Osteocyte (in vitro differentiated cells): ENCODE measurements at places on chromosomes 7 and 10. TPM values are rescaled to one million over a fixed set of nuclear protein-coding genes. Genes with fewer than 3 reads are reported as not detected.
A peak's percentile ranks its signal among the peaks of the same experiment; 100 is the strongest.

- H3K27ac ChIP-seq, result no peak overlapping the region
- H3K4me3 ChIP-seq, result no peak overlapping the region
- no peaks in the 10 kb centered on the region for H3K36me3 ChIP-seq
- H3K4me1 ChIP-seq, result peaks cover 18% of the 10 kb centered on the region
- no peaks in the 10 kb centered on the region for H3K27me3 ChIP-seq
Measured at GRCh38 chr10:28363376-28363775, 60.5 kb upstream of the MPP7 start.

- no peak for DNase-seq
- H3K27me3 ChIP-seq, result no peaks in the 10 kb centered on the region
- no peak overlapping the region for H3K4me3 ChIP-seq
- H3K36me3 ChIP-seq, result peaks cover 7% of the 10 kb centered on the region
Measured at GRCh38 chr7:121339082-121339481, 10.3 kb downstream of the WNT16 start.

DNA sequence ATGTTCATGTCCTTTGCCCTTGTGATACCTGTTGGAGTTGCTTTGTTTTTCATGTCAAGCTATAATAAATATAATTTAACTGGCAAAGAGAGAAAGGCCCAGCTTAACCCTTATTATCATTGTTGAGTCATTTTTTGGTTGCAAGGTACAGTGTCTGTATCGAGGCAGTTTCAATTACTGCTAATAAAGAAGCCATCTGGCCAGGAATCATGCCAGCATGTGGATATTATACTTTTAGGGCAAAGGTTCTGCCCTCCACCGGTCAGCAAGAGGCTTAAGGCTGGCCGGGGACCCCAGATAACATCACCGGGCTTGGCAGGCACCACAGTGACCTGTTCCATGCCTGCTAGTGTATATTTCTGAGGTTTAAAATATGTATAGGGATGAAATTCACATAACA is 9.0 kb upstream of the CYP3A4 start:
- H3K27me3 ChIP-seq, result peaks cover 2% of the 10 kb centered on the region
- no peaks in the 10 kb centered on the region for H3K4me1 ChIP-seq
- H3K27ac ChIP-seq, result no peak overlapping the region
- H3K4me3 ChIP-seq, result no peak overlapping the region

DNA sequence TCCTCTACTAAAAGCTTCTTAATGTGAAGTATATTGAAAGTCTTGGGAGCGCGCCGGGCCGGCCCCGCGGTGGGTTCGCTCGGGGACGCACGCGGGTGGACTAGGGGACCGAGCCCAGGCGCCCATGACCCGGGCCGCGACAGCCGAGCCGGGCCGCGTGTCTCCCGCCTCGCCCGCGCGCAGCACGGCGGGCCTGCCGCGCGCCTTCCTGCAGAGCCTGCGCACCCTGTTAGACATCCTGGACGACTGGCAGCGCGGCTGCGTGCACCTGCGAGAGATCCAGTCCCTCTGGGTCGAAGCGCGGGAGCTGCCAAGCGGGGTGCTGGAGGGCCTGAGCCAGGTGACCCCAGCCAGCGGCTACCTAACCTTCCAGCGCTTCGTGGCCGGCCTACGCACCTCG is 25.4 kb upstream of the ZNF735 start:
- DNase-seq, result no peak
- no peaks in the 10 kb centered on the region for H3K4me1 ChIP-seq
- no peak overlapping the region for H3K4me3 ChIP-seq
- H3K36me3 ChIP-seq, result no peaks in the 10 kb centered on the region
- no peak overlapping the region for H3K27ac ChIP-seq

DNA sequence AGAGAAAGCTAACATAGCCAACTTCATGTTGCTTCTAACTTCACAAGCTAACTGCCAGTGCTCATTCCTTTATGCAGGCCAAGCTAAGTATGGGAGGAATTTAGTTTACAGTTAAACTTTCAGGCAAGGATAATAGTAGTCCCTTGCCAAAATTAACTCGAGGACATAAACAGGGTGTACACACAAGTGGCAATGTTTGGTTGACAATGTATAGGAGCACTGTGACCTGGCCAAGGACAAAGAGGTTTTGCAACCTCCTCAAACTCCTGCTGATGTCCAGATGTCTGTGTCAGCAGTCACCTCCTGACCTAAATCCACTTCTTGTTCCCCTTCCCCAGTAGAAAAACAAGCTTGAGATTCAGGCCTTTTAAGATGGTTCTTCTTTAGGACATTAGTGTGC is 494.6 kb upstream of the KLF6 start:
- no peaks in the 10 kb centered on the region for H3K36me3 ChIP-seq
- H3K4me1 ChIP-seq, result peaks cover 63% of the 10 kb centered on the region
- no peak overlapping the region for H3K4me3 ChIP-seq
- H3K27ac ChIP-seq, result peak overlapping the region; percentile 96
- no peaks in the 10 kb centered on the region for H3K27me3 ChIP-seq

The C7orf57 gene
- not detected in 2 replicates for total RNA-seq

DNA sequence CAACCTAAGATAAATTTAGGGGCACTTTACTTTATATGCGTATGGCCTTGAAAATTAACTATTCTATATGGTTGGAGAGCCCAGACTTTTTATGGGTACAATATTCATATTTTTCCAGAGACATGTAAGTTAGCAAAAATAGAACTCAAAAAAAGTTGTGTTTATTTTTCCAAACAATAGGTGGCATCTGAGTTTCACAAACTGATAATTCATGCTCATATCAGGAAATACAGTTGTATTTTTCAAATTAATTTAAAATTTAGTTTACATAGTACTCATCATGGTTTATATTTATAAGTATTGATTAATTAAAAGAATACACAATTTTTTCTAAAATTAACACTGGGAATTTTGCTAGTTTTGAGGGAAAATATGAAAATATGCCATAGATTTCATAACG is 34.6 kb downstream of the ANKRD7 start:
- no peak overlapping the region for H3K4me3 ChIP-seq
- no peaks in the 10 kb centered on the region for H3K4me1 ChIP-seq
- no peak for DNase-seq
- H3K27me3 ChIP-seq, result no peaks in the 10 kb centered on the region
- no peaks in the 10 kb centered on the region for H3K36me3 ChIP-seq

GRCh38 chr10:17240096-17240495 is 12.1 kb downstream of the VIM start:
- peaks cover 31% of the 10 kb centered on the region for H3K4me1 ChIP-seq
- no peaks in the 10 kb centered on the region for H3K27me3 ChIP-seq
- H3K4me3 ChIP-seq, result no peak overlapping the region
- no peak overlapping the region for H3K27ac ChIP-seq
- no peak for DNase-seq

GRCh38 chr7:47801423-47801822 is 146.8 kb downstream of the PKD1L1 start:
- H3K4me1 ChIP-seq, result peaks cover 7% of the 10 kb centered on the region
- no peak overlapping the region for H3K27ac ChIP-seq

GRCh38 chr10:71766717-71767419 is 6.5 kb downstream of the VSIR start:
- peaks cover 31% of the 10 kb centered on the region for H3K4me1 ChIP-seq
- no peak overlapping the region for H3K4me3 ChIP-seq
- H3K27me3 ChIP-seq, result no peaks in the 10 kb centered on the region
- H3K27ac ChIP-seq, result peak overlapping the region; percentile 77
- DNase-seq, result no peak

GRCh38 chr7:23931633-23932032 is 221.6 kb downstream of the STK31 start:
- no peak overlapping the region for H3K4me3 ChIP-seq
- no peaks in the 10 kb centered on the region for H3K36me3 ChIP-seq
- DNase-seq, result no peak
- no peaks in the 10 kb centered on the region for H3K27me3 ChIP-seq
- H3K4me1 ChIP-seq, result no peaks in the 10 kb centered on the region

GRCh38 chr10:1114719-1115606 is 58.8 kb downstream of the WDR37 start:
- H3K4me3 ChIP-seq, result no peak overlapping the region
- H3K36me3 ChIP-seq, result peaks cover 52% of the 10 kb centered on the region
- H3K27ac ChIP-seq, result no peak overlapping the region
- no peaks in the 10 kb centered on the region for H3K27me3 ChIP-seq

The GNGT1 gene
- total RNA-seq, result not detected in 2 replicates

The MLXIPL gene
- 0.43 TPM in 1 of 2 replicates, not detected in the other for total RNA-seq

- no peak overlapping the region for H3K4me3 ChIP-seq
- peak overlapping the region; percentile 66 for H3K27ac ChIP-seq
- peaks cover 9% of the 10 kb centered on the region for H3K36me3 ChIP-seq
- H3K27me3 ChIP-seq, result no peaks in the 10 kb centered on the region
- H3K4me1 ChIP-seq, result peaks cover 57% of the 10 kb centered on the region
- no peak for DNase-seq
Measured at GRCh38 chr10:104317726-104318299, 20.5 kb downstream of the ITPRIP start.

The PCDH15 gene
- total RNA-seq, result 2.6 and 3.0 TPM in 2 replicates

DNA sequence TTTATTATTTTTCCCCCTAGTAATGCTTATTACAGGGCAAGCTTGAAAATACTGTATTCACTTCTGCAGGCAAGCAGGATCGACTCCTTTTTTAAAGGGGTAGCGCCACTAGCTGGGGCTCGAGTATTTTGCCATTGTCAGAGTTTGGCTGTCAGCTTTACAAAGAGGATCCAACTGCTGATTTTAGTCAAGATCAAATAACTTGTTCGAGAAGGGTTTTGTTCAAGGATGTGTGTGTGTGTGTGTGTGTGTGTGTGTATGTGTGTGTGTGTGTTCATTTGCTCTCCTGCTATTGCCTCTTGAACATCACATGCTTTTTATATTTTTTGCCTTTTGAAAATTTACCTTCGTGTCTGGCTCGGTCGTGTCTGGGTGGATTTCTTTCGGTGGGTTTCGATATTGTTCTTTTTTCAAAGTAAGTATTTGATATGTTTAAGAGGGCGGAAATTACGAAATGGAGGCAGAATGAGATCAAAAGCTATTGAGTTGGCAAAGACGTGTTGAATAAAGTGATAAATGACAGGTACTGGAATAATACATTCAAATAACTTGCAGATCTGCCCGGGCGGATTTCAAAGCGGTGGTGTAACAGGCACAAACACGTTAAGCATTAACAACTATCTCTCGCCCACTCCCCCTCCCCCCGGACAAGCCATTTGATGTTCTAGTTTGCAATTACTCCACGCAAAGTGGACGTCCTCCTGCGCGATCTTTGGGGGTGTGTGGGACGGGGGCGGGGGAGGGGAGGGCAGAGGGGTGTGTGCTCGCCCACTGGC is 1.1 kb downstream of the ARID5B start:
- H3K4me3 ChIP-seq, result peak overlapping the region; percentile 91
- no peaks in the 10 kb centered on the region for H3K36me3 ChIP-seq
- no peaks in the 10 kb centered on the region for H3K27me3 ChIP-seq
- H3K27ac ChIP-seq, result peak overlapping the region; percentile 99
- DNase-seq, result no peak

The PRPS1L1 gene
- not detected in 2 replicates for total RNA-seq

The NOD1 gene
- total RNA-seq, result 7.2 and 8.9 TPM in 2 replicates

DNA sequence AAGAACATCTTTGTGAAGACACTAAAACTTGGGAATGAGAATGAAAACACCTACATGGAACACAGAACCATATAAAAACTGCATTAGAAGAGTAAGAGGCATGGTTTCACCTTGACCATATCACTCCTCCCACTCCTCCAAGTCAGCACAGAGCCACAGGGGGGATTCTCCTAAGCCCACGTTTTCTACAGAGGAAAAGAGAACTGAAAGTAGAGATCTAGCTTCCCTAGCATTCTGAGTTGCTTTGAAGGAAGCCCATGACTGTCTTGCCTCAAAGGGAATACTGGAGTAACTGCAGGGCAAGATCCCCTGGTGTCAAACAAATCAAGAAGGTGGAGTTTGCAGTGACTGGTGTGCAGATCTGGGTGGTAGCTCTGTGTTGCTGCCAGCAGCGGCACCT is 43.9 kb downstream of the HBP1 start:
- H3K27ac ChIP-seq, result no peak overlapping the region
- peaks cover 28% of the 10 kb centered on the region for H3K36me3 ChIP-seq
- peaks cover 17% of the 10 kb centered on the region for H3K4me1 ChIP-seq
- DNase-seq, result no peak
- no peaks in the 10 kb centered on the region for H3K27me3 ChIP-seq

DNA sequence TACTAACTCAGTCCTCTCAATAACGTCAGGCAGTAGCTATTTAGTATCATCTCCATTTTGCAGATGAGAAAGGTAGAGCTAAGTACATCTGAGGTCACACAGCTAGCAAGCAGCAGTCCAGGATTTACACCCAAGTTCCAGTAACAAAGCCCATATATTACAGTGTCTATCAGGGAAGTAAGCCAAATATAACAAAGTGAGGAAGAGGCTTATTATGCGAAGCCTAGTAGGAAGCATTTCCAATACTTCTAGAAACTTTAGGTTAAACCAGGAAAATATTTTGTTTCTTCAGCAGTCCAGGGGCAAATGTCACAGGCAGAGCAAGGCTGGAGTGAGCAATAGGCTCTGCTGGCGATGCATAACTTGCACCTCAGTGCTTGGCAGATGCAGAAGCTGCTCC is 53.9 kb downstream of the NOC3L start:
- no peak overlapping the region for H3K4me3 ChIP-seq
- no peak for DNase-seq
- H3K4me1 ChIP-seq, result peaks cover 24% of the 10 kb centered on the region
- H3K27ac ChIP-seq, result peak overlapping the region; percentile 32
- no peaks in the 10 kb centered on the region for H3K27me3 ChIP-seq
- H3K36me3 ChIP-seq, result peaks cover 14% of the 10 kb centered on the region

DNA sequence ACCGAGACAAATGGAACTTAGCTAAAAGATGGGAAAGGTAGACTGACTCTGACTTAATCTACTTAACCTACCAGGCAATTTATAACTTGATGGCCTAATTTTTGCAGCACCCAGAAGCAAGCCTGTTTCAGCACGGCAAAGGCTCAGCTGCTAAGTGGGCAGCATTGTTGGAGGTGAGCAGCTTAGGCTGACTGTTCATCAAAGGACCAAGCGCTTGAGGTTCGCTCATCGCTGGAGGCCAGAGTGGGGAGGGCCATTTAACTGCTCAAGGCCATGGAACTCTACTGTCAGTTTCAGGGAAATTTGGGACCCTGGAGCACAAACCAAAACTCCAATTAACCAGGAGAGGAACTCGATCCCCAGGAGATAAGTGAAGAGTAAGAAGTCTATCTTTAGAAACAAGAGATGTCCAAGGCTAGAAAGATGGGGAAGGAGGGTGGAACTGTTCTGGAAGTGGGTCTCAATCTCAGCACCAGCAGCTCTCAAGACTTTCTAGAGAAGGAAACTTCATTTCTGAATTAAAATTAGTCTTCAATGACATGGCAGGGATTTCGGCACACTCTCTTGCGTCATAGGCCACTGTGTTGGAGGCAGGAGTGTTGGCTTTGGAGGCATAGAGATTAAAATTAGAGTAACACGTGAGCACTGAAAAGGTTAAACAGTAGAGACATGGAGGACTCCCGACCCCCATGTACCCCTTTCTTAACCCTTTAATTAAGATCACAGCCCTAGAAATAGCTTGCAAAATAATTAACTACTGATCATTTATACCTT is 43.1 kb downstream of the EGFR start:
- no peak for DNase-seq
- H3K27ac ChIP-seq, result peak overlapping the region; percentile 39
- no peak overlapping the region for H3K4me3 ChIP-seq
- peaks cover 88% of the 10 kb centered on the region for H3K4me1 ChIP-seq
- no peaks in the 10 kb centered on the region for H3K27me3 ChIP-seq

GRCh38 chr7:30859940-30860496 is 51.6 kb upstream of the AQP1 start:
- DNase-seq, result no peak
- H3K4me1 ChIP-seq, result peaks cover 13% of the 10 kb centered on the region
- no peaks in the 10 kb centered on the region for H3K36me3 ChIP-seq
- H3K27me3 ChIP-seq, result no peaks in the 10 kb centered on the region
- H3K27ac ChIP-seq, result no peak overlapping the region

GRCh38 chr7:54933643-54934042 is 85.2 kb upstream of the EGFR start:
- peak overlapping the region; percentile 87 for H3K4me3 ChIP-seq
- no peaks in the 10 kb centered on the region for H3K36me3 ChIP-seq
- H3K27me3 ChIP-seq, result no peaks in the 10 kb centered on the region

The PLCE1 gene
- 7.0 and 7.4 TPM in 2 replicates for total RNA-seq

The UNC5B gene
- total RNA-seq, result 13.0 and 13.1 TPM in 2 replicates

The PURB gene
- total RNA-seq, result 20.0 and 20.7 TPM in 2 replicates
